ENCODE measurements at places on chromosomes 1 and 21.

GRCh38 chr1:65267271-65267670 lies 42.1 kb upstream of the DNAJC6 start:
- no peak for DNase-seq

- peak; percentile 28 for DNase-seq
Measured at GRCh38 chr1:5830771-5831599, 161.2 kb downstream of the NPHP4 start.

DNA sequence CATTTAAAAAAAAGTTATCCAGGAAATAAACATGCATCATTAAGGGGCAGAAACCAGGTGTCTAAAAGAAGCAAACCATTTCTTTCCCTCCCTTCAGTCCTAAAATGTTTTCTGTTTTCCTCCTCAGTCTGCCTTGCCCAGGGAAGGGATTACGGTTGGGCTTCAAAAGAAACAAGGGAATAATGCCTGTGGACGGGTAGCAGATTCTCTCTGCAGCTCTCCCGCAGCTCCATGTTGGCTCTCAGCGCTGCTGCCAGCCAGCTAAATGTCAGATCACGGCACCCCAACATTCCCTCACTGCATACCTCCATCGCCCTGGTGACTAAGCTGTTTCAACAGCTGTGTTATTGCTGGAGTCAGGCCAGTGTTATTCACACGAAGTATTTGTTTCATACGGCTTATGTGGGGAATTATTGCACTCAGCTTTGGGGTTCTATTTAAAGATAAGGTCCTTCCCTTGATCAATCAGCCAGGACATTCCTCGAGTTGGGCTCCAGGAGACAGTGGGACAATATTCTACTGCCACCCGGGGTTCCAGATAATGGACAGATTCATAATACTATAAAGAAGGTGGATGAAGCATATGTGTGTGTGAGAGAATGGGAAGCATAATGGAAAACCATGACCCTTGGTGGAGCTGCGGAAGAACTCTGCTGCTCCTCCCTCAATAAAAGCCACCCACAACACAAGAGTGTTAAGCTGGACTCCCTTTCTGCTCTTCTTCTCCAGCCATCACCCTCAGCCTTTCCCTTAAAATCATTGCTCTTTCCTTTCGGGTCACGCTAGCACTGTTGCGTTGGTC lies 58.2 kb downstream of the WLS start:
- peak; percentile 76 for DNase-seq

GRCh38 chr1:213899413-213899812 lies 88.4 kb upstream of the PROX1 start:
- no peak for DNase-seq

- DNase-seq, result no peak
Measured at GRCh38 chr21:31872452-31873274, at the start of gene HUNK. Gene HUNK (plus strand): TSS chr21:31873020. CDS start chr21:31873675, 655 bp downstream.

DNA sequence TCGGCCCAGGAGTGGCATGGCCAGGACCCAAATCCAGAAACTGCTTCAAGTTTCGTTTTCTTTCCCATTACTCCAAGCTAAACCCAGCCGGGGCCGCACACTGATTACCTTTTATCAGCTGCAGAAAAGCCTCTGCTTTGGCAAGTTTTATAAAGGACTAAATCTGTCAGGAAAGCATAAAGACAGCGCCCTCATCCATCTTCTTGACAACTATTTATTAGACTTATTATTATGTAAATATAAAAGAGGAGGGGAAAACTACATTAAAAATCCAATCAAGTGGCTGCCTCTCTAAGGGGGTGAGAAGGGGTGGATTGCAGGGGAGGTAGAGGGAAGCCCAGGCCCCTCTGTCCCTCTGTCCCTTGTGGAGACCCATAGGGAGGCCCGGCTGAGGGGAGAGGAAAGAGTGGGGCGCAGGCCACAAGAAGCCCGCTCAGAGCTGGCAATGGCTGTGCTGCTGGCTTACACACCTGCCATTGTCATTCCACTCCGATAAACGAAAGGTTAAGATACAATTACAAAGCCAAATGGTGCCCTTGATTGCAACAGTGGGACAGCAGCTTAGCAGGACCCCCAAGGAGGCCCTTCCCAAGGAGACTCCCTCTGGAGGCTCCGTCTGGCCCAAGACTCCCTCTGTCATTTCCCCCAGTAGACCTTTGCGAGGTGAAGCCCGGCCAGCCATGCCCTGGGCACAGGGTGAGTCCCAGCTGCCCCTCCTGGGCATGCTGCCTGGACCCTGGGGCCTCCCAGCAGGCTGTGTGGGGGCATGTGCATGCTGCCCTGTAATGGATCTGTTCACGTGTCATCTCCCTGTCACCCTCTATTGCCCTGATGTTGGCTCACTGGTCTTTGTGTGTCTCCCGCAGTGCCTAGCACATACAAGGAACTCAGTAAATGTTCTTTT lies 45.4 kb downstream of the KCND3 start:
- no peak for DNase-seq

All from stomach (tissue), 19 donors.